ENCODE measurements at places on chromosomes 4 and X. TPM values are rescaled to one million over a fixed set of nuclear protein-coding genes. Genes with fewer than 3 reads are reported as not detected.

DNA sequence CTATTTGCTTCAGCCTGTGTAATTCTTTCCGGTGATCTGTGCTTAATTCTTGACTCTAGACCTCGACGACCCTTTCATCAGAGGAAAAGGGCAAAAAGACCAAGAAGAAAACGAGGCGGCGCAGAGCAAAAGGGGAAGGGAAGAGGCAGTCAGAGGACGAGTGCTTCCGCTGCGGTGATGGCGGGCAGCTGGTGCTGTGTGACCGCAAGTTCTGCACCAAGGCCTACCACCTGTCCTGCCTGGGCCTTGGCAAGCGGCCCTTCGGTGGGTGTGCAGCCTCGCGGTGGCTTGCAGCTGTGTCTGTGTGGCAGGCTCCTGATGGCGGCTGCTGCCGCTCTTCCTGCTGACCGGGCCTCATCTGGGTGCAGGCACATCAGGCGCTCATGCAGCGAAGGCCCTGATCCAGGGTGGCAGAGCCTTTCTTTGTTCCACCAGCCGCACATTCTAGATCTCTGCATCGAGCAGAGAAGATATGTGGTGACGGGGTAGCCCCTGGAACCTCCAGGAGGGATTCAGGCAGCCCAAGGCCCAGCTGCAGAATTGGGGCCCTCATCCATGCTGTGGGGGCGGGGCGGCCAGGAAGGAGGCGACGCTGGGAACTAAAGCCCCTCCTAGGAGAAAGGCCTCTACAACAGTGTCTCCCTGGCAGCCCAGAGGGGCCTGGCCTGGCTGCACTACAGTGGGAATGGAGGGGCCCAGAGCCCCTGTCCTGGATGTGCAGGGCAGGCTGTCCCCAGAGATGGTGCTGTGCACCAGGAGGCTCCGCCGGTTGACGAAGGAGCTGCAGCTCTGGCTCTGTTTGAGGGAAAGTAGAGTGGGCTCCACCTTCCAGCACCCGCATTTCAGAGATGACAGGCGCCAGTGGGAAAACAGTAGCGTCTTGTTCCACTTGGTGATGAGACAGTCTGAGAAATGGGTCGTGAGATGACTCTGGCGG lies 32.1 kb downstream of the NELFA start:
- no peak for DNase-seq

- DNase-seq, result no peak
Observed at GRCh38 chrX:40445691-40446090, 135.1 kb upstream of the ATP6AP2 start.

GRCh38 chr4:38615847-38616246 lies 48.2 kb upstream of the KLF3 start:
- DNase-seq, result no peak

DNA sequence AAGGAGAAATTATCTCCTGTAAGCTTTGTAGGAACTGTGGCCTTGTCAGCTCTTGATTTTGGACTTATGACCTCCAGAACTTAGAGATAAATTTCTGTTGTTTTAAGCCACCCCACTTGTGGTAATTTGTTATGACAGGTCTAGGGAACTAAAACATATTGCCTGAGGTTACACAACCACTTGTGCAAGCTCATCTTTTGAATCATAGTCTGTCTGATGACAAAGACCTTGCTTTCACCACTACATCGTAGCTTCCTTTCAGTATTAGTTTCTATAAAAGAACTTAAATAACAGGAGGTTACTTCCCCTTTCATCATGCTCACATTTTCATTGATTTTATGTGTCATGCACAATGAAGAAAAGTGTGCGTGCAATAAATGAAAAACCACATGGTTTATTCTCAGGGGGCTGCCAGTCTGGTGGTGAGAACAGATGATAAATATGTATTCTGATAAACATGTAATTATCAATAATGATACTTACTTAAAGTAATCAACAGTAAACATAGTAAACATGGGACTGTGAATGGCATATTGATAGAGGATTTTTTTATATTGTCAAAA lies 690.0 kb upstream of the HS3ST1 start:
- DNase-seq, result no peak

DNA sequence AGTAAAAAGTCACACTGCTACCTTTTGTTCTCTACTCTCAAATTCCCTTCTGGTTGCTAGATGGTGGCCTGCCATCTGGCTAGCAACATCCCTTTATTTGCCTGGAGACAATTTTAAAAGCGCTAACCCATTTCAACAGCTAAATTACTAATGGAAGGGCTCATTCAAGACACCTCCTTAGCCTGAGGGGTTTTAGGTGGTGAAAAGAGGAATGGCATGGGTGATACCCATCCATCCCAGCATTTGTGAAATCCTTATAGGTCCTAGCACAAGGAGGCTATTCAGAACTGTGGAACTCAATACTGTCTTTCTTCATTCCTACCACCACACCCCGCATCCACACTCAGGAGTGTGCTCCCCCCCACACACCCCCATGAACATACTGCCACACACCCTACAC lies 33.5 kb downstream of the ARHGEF9 start:
- DNase-seq, result no peak

GAGE13 gene
- total RNA-seq, result not detected

EIF4E gene
- total RNA-seq, result 58.5 TPM

Data from psoas muscle (tissue), 8 donors.